Activated CD8-positive, alpha-beta memory T cell treated with anti-CD3 and anti-CD28 coated beads for 24 hours (primary cell): ENCODE measurements at places on chromosomes 7 and 10.
A peak's percentile ranks its signal among the peaks of the same experiment; 100 is the strongest.

DNA sequence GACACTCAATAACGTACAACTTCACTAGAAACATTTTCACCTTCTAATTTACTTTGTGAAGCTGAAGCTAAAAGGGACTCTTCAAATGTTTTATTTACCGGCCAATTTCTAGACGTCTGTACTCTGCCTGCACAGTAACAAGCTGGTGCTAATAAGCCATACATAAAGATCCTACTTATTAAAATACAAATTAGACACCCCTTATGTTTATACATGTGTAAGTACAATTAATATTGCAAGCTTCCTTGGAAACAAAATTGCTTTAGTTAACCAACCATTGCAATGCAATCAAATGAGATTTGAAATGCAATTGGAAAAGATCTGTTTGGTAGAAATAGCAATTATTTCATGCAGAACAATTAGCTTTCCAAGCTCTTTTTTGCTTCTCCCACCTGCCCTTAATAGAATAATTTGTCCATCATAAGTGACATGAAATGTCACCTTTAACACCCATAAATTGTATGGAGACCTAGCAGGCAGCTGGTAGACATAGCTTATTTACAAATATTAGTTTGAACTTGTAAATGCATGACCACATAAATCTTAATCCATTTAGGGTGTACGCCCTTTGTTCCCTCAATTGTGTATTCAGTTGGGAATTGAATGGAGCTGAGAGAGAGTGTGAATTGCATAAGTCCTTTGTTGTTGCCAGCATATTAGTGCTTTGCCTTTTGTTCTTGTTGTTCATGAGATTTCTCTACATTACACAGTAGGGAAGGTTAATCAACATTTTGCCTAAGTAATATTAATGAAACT, 277.1 kb downstream of the CACNA2D1 start:
- no peak for DNase-seq

- DNase-seq: no peak
These were observed 297.6 kb upstream of the IGFBP3 start for GRCh38 chr7:46218461-46219200.

DNA sequence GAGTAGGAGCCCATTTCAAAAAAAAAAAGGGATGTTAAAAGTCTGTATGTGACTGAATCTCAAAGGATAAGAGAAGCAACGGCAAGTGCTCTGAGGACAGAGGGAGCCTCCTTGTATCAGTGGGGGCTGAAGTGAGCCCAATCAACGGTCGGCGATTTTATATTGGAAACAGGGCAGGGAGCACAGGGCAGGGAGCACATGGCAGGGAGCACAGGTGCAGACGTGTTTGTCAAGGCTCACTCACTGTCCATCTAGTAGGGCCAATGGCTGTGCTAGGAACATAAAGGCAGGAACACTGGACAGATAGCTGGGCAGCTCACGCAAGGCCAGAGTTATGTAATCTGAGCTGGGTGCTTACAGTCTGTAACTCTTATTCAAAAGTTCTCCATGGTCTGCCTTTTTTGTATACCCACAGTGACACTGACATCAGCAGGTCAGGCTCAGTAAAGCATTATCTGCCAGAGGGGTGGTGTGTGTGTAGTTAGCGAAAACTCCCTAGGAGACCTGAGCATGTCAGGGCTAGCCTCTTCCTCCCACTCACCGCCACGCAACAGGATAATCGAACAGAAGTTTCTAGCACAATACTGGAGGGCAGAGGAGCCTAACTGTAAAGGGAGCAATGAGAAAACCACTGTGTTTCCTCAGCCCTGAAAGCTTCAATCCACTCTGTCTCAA, 15.4 kb downstream of the AKR1B1 start:
- no peak for DNase-seq

DNA sequence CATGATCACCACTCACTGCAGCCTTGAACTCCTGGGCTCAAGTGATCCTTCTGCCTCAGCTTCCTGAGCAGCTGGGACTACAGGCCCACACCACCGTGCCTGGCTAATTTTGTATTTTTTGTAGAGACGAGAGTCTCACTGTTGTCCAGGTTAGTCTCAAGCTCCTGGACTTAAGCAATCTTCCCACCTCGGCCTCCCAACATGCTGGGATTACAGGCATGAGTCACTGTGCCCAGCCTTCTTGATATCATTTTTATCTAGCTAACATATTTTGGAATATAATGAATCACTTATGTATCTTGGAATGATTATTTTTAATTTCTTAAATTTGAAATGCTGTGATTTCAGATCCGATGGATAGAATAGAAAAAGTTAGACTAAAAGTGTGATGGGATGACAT, 18.4 kb downstream of the ARL4A start:
- no peak for DNase-seq

DNA sequence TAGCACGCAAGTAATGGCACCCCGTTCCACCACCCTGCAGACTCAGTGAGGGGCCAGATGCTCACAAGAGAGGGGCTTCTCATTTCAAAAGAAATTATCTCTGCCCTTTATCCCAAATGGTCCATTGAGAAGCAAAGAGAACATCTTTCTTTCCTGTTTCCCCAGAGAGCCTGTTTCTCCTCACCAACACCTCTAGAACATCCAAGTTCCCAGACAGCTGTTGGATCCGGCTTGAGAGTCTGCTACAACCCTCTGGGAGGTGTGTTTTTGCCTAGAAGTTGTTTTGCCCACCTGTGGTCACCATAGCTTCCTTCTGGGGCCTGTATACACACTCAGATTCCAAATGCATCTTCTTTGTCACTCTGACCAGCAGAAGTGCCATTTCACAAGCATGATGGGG, 637.4 kb downstream of the LRMDA start:
- DNase-seq: no peak

DNA sequence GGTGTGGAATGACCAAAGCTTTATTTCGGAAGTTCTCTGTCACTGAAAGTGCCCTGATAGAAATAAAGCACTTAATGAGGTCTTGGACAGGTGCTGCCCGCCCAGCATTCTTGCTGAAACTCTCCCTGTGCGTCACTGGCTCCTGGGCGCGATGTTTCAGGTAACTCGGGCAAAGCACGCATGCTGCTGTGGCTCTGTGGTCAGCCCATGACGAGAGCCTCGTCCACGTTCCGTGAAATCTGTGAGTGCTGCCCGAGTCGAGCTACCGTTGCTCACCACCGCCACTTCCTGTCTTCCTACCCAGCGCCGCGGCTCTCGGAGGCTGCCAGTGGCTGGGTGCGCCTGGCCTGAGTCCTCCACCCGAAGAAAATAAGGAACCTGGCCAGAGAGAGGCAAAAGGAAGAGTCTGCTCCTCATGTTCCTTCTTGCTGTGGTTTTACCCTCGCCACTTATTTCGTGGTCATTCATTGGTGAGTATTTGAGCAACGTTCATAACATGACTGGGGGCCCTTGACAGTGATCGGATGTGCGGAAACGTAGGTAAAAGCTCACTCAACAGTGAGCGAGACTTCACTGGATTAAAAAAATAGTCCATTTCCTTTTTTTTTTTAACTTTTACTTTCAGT, 95.5 kb downstream of the MAP3K8 start:
- peak; percentile 85 for DNase-seq

GRCh38 chr7:55129541-55130394, 111.0 kb downstream of the EGFR start:
- no peak for DNase-seq
